ENCODE measurements at places on chromosomes 7 and 10. TPM values are rescaled to one million over a fixed set of nuclear protein-coding genes. Genes with fewer than 3 reads are reported as not detected.
A peak's percentile ranks its signal among the peaks of the same experiment; 100 is the strongest.

HOXA4 gene
- total RNA-seq, result 0.51 TPM

ATP6V1F gene
- total RNA-seq, result 128 TPM

GRCh38 chr10:75261813-75262705 is 26.3 kb upstream of the COMTD1 start:
- no peak for DNase-seq

DNA sequence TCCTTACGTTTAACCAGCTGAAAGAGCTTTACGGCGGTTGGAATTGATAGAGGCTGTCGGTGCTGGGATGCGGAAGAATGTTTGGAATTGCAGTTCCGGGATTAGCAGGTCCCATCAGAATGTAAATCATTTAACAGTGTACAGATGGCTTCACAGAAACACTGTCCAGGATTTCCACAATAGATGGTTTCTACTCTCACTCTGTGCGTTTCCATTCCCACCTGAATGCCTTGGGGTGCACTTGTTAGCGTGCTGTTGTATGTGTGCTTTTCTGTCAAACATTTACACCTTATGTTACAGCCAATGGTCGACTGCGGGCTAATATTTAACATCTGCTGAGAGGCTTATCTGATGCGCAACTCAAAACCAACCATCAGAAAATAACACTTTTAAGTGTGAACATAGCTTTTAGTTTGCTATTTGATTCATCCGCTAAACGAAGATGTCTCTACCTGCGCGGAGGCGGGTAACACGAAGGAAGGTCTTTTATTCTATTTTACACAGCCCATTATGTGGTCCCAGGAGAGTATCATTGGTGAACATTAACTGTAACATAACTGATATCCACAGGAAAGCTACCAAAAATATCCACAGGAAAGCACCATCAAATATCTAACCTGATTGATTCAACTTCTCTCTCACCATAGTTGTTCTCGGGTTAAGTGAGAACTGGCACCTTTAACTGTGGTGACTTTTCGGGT is 179.0 kb downstream of the PRPF18 start:
- peak; percentile 47 for DNase-seq

GRCh38 chr7:111729483-111729882 is 167.2 kb upstream of the IMMP2L start:
- DNase-seq, result no peak
